Kidney tubule cell (primary cell): ENCODE measurements at places on chromosomes 4 and X.

DNA sequence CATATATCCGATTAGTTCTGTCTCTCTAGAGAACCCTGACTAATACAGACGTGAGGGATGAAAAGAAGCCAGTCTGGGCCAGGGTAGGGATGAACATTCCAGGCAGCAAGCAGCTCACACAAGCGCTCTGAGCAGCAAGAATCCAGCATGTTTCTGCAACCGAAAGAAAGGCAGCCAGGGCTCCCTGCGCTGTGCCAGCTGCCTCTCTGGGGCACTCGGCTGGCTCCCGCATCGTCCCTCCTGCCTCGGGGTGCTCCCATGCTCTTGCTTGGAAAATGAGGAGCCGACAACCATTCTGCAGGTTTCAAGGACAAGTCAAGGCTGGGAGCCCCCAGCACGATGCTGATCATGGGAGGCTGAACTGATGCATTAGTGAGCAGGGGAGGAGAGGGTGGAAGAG, 7.0 kb downstream of the JAKMIP1 start:
- no peak for DNase-seq

- DNase-seq: no peak
Observed at GRCh38 chr4:140947506-140947905, 185.8 kb downstream of the RNF150 start.

- no peak for DNase-seq
Observed at GRCh38 chr4:141415651-141416050, 195.0 kb downstream of the ZNF330 start.

DNA sequence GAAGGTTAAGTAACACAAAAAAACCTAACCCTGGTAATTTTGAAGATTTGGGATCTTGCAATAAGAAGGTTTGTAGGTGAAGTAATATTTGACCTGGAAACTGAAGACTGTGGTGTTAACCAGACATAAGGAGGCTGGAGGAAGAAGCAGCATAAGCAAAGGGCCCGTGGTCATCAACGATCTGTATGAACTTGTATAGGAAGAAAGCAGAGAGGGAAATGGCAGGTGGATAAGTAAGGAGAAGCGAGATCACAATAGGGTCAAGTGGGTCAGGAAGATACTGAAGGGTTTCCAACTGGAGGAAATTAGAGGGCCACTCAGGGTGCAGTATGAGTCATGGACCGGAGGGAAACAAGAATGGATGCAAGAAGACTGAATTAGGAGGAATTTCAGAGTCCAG, 103.8 kb upstream of the SORBS2 start:
- DNase-seq: no peak

GRCh38 chr4:8515316-8516060, 64.7 kb upstream of the GPR78 start:
- DNase-seq: no peak

DNA sequence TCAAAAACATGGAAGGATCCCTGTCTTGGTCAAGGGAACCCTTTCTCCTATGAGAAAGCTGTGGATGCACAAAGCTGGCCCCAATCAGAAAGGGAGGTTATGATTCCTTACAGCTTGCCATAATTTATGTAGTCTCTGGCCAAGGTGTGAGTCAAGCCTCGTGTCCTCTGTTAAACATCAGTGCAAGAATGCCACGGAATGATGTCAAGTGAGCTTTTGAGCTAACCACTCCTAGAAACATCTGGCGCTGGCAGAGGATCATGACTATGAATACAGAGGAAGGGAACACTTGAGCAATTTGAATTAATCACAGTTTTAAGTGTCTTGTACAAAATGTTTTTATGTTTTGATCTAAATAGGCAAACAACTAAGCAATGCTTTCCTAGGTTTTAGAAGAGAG, 51.5 kb upstream of the RAP2C start:
- DNase-seq: peak; percentile 43

DNA sequence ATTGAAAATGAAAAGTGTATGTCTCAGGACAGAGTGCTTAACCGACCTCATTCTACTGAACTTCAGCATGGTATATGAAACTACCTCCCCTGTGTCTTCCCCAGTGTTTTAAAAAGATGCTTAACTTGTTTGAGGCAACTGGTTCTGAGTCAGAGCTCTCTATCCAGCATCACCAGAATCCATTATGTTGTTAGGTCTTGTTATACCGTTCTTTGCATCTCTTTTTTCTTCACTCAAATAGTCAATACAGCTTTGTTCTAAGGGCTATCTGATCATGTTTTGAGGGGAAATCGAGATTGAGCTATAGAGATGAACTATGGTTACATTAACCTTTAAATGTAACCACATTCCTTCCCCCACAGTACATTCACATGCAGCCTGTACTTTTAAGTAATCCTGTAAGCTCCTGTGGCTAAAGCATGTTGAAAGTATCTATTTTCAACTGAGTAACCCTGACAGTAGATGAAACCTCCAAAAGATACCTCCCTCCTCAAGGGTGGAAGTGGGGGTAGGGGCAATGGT, 514.4 kb downstream of the RPA4 start:
- no peak for DNase-seq
